ENCODE measurements at places on chromosomes 2 and 18. TPM values are rescaled to one million over a fixed set of nuclear protein-coding genes. Genes with fewer than 3 reads are reported as not detected.

DNA sequence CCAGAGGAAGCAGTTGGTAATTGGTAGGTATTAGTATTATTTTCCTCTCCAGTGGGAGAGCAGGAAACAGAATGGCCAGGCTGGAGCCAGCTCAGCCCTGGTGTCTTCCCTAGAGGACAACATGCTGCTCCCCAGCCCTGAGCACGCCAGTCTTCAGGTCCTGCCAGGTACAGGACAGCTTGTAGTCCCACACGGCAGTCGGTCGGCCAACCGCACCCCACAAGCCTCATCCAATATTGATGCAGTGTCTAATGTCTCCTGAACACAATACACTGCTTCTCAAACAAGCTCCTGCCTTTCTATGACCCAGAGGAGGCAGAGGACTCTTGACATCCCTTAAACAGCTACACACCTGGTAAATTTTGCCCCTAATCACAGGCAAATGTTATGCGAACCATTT is 71.0 kb upstream of the PPP1CB start:
- no peak overlapping the region for H3K4me3 ChIP-seq
- peak overlapping the region; percentile 45 for H3K27ac ChIP-seq
- H3K27me3 ChIP-seq, result no peaks in the 10 kb centered on the region
- no peak for DNase-seq

DNA sequence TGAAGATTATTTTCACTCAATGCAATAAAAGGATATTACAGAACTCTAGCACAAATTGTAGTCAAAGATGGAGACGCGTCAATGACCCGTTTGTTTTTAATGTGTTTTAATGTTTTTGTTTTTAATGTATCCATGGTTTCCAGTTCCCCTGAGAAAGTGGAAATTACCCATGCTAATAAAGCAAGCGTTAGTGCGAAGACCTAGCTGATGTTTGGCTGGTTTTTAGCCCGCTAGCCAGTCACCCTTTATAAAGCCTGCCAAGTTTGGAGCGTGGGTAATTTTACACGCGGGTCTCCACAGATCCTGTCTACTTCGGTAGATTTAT is 430 bp upstream of the CHMP1B start:
- peak overlapping the region; percentile 93 for H3K27ac ChIP-seq
- DNase-seq, result no peak
- H3K27me3 ChIP-seq, result no peaks in the 10 kb centered on the region
- no peaks in the 10 kb centered on the region for H3K36me3 ChIP-seq
- H3K4me1 ChIP-seq, result no peaks in the 10 kb centered on the region

DNA sequence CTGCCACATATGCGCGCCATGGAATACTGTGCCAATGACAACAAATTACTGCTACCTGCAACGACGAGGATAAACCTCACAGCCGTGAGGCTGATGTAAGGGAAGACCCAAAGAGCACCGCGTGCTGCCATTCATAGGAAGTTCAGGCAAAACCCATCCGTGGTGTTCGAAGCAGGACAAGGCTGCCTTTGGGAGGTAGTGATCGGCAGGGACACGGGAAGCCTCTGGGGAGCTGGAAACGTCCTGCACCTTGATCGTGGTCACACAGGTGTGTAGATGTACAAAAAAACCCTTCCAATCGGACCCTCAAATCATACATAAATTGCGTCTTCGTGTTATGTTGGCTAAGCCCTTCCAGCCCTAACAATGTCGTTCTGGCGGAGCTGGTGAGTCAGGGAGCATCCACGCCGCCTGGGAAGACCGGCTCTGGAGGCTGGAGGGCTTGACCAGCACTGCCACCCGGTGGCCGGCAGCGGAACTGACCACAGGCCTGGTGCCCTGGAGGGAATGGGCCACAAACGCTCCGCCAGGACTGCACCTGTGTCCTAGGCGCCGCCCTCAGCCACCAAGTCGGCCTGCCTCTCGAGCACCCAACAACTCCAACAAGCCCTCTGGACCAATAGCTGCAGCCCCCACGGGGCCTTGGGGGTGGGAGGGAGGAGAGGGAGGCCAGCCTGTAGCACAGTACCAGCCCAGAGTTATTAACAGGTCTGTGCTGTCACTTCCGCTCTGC is 4.1 kb upstream of the NEURL3 start:
- no peak overlapping the region for H3K4me3 ChIP-seq
- H3K27ac ChIP-seq, result no peak overlapping the region
- no peaks in the 10 kb centered on the region for H3K27me3 ChIP-seq
- peaks cover 18% of the 10 kb centered on the region for H3K4me1 ChIP-seq

DNA sequence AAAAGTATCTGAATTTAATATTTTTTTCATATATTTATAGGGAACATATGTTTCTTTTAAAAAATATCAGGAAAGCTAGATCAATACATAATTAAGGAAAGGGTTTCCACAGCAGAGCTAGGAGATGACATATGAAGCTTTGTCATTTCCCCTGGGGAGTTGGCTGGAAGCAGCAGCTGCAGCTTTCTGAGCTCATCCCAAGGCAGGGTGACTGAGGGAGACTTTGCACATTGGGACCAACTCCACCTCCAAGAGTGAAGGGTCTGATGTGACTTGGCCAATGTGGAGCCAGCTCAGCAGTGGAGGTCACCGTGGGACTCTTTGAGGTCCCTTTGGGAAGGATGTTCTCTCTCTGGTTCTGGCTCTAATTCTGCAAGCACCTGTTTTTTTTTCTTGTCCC is 315.1 kb downstream of the RDH14 start:
- H3K27ac ChIP-seq, result no peak overlapping the region
- no peaks in the 10 kb centered on the region for H3K36me3 ChIP-seq
- no peak for DNase-seq
- H3K27me3 ChIP-seq, result no peaks in the 10 kb centered on the region

DNA sequence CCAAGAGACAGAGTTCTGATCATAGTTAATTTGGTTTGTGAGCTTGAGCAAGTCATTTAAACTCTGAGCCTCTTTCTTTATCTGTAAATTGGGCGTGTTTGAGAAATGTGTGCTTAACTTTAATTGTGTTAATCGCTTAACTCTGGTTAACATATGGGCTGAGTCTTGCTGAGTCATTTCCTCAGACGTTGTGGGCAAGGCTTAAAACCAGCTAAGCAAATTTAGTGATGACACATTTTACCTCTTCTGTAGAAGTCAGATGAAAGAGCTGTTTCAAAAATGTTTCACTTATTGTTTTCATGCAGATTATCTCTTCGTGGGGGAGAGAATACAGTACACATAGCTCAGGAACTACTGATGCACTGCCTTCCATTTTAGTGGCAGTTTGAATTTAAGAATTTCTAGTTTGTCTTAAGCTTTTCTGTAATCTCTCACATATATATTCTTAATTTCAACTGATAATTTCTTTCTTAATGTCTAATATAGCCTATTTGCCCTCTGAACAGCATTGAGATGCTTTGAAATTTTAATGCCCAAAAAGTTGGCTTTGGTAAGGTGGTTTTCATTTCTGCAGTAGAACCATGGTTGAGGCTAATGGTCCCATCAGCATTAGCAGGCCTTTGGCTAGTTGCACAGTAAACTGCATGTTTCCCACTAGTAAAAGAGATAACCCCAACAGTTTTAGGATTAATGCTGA is 34.9 kb downstream of the RAB10 start:
- no peaks in the 10 kb centered on the region for H3K4me1 ChIP-seq
- DNase-seq, result no peak
- H3K36me3 ChIP-seq, result no peaks in the 10 kb centered on the region

DNA sequence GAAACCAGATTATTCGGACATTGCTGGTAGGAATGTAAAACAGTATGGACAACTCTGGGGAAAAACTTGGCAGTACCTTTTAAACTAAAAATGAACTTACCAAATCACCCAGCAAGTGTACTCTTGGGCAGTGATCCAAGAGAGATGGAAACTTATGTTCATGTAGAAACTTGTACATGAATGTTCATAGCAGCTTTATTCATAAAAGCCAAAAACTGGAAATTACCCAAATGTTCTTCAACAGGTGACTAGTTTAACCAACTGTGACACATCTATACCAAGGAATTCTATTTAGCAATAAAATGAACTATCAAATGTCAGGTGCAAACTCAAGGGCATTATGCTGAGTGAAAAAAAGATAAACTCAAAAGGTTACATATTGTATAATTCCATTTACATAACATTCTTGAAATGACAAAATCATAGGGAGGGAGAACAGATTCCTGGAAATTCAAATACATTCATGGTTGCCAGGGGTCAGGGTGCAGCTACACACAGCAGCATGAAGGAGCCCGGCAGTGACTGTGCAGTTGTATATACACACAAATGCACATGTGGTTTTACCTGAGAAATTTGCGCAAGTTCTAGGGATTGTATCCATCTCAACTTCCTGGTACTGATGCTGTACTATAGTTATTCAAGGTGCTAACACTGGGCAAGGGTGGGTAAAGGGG is 3.5 kb upstream of the RNU4ATAC start:
- H3K4me1 ChIP-seq, result no peaks in the 10 kb centered on the region
- H3K27ac ChIP-seq, result no peak overlapping the region
- no peak overlapping the region for H3K4me3 ChIP-seq
- no peaks in the 10 kb centered on the region for H3K27me3 ChIP-seq
- no peak for DNase-seq

- no peak overlapping the region for H3K27ac ChIP-seq
- no peaks in the 10 kb centered on the region for H3K27me3 ChIP-seq
- DNase-seq, result no peak
- H3K4me1 ChIP-seq, result no peaks in the 10 kb centered on the region
- no peaks in the 10 kb centered on the region for H3K36me3 ChIP-seq
These were observed 130.9 kb downstream of the ANTXR1 start for GRCh38 chr2:69143748-69144360.

- H3K27me3 ChIP-seq, result no peaks in the 10 kb centered on the region
- no peaks in the 10 kb centered on the region for H3K36me3 ChIP-seq
- no peak overlapping the region for H3K4me3 ChIP-seq
- no peak overlapping the region for H3K27ac ChIP-seq
These were observed 120.1 kb downstream of the IRS1 start for GRCh38 chr2:226679389-226680065.

GRCh38 chr2:106521016-106521415 is 33.9 kb downstream of the CD8B2 start:
- no peaks in the 10 kb centered on the region for H3K4me1 ChIP-seq
- DNase-seq, result no peak
- no peaks in the 10 kb centered on the region for H3K36me3 ChIP-seq
- no peak overlapping the region for H3K27ac ChIP-seq

DNA sequence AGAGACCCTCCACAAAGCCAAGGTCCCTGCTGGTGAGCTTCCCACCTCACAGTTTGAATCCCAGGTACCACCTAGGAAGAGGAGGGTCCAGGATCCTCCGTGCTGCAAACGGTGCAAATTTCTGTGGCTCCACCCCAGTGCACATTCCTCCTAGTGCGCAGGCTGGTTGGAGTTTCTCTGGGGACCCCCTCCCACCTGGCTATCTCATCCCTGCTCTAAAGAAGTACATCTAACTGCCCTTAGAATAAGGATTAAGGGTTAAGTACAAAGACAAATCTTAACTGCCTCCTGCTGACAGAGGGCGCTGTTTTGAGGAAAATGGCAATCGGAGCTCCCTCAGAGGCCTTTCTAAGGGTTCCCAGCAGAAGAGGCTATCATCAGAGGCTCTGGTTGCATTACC is 109.6 kb upstream of the FSIP2 start:
- H3K4me3 ChIP-seq, result no peak overlapping the region
- H3K27me3 ChIP-seq, result no peaks in the 10 kb centered on the region
- H3K27ac ChIP-seq, result no peak overlapping the region
- no peaks in the 10 kb centered on the region for H3K4me1 ChIP-seq
- no peak for DNase-seq
- H3K36me3 ChIP-seq, result no peaks in the 10 kb centered on the region

DNA sequence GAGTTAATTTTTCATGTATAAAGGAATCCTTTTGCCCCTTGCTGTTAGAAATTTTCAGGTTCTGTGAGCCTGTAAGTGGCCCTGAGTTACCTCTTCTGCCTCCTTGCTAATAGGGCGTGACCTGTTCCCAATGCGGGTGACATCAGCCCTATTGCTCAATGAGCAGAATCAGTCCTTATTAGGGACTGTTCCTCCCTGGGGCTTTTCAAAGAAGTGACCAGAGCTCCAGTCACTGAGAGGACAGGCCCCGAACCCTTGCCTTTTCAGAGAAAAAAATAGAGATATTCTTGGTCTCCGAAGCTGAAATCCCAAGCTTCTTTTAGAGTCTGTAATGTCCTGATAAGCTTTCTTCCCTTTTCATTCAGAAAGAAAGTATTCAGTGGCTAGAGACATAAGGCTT is 8.2 kb upstream of the APOB start:
- no peak overlapping the region for H3K27ac ChIP-seq
- no peaks in the 10 kb centered on the region for H3K36me3 ChIP-seq
- no peaks in the 10 kb centered on the region for H3K27me3 ChIP-seq

- DNase-seq, result no peak
- H3K4me1 ChIP-seq, result no peaks in the 10 kb centered on the region
- H3K36me3 ChIP-seq, result no peaks in the 10 kb centered on the region
- H3K4me3 ChIP-seq, result no peak overlapping the region
- H3K27ac ChIP-seq, result no peak overlapping the region
These were observed 35.6 kb upstream of the FEZ2 start for GRCh38 chr2:36633470-36634092.

DNA sequence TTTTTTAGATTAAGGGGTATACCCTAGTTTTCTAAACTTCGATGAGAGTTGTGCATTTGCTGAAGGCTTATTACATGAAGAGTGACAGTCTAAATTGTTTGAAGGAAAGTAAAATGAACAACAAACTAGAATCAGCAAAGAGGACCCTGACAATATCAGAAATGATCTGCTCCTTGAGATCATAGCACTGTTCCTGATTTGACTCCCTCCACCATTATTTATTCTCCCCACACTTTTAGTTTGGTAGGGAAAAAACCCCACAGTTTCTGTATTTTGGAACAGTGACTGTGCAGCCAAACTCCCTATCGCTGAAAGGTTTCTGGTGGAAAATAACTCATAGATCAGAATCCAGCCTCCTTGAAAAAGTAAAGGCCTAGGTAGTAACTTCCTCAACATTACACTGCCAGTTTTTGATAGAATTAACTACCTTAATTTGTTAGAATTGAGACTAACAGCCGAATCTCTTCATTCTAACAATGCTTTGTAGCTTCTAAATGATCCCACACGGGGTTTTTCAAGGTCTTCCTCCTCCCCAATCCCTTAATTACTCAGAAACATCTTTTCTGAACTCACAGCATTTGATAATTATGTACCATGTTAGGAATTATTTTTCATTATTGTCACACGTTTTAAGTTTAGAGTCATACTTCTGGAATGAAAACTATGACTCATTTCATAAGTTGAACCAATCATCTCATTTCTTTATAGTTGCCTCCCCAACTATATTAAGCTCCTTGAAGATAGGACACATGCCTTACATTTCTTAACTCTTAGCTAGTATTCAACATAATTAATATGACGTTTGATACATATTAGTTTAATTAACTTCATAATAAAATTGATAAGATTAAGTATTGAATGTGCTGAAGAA is 2.9 kb downstream of the MYL12A start:
- H3K36me3 ChIP-seq, result peaks cover 52% of the 10 kb centered on the region
- no peaks in the 10 kb centered on the region for H3K27me3 ChIP-seq
- H3K4me1 ChIP-seq, result peaks cover 67% of the 10 kb centered on the region
- peak overlapping the region; percentile 88 for H3K4me3 ChIP-seq
- DNase-seq, result no peak

GRCh38 chr18:79403723-79404566 is 8.2 kb downstream of the NFATC1 start:
- no peak overlapping the region for H3K4me3 ChIP-seq
- no peaks in the 10 kb centered on the region for H3K36me3 ChIP-seq
- no peaks in the 10 kb centered on the region for H3K27me3 ChIP-seq
- no peak for DNase-seq

The COL4A3 gene
- total RNA-seq, result 8.0 TPM

The RAB3GAP1 gene
- 36.2 TPM for total RNA-seq

The IL1RN gene
- total RNA-seq, result 0.41 TPM

The EPB41L3 gene
- total RNA-seq, result 12.6 TPM

The LRRC30 gene
- not detected for total RNA-seq

The IL36A gene
- not detected for total RNA-seq

The FAM161A gene
- total RNA-seq, result 0.41 TPM

The PLEKHH2 gene
- total RNA-seq, result 4.8 TPM
